Myocyte (in vitro differentiated cells): ENCODE measurements at places on chromosomes 3 and 15. TPM values are rescaled to one million over a fixed set of nuclear protein-coding genes. Genes with fewer than 3 reads are reported as not detected.

- no peak for DNase-seq
Observed at GRCh38 chr15:57758560-57758959, 52.0 kb downstream of the POLR2M start.

GRCh38 chr3:98628317-98628716 lies 34.9 kb upstream of the CPOX start:
- DNase-seq, result no peak

DNA sequence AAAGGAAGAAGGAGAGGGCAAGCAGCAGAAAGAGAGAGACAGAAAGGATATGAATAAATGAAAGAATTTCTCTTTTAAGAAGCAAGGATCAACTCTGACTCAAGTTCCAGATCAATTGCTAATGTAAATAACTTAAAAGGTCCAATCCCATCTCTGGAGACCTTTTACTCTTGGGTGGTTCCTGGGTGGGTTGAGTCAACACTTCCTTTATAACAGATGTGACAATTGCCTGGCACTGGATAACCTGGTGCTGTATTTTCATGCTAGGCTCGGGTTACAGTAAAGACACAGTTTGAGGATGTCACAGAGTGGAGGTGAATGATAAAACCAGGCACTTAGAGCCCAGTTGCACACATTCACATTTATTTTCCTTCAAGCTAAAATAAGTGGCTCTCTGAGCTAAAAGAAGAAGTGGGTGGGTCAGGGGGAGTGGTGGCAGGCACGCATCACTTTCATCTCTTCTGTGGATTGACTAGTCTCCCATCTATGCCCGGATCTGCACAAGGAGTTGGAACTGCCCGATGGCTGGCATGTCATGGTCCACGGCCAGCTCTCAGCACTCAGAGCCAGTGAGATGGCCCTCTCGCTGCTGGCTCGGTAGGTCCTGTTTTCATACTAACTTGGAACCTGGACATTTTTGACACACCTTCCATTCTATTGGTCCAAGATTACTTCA lies 465.8 kb downstream of the FOXP1 start:
- DNase-seq, result peak; percentile 26

GRCh38 chr3:14000556-14000955 lies 120.7 kb upstream of the WNT7A start:
- DNase-seq, result no peak

Gene LMOD3
- 71.3 and 168 TPM in 2 replicates for total RNA-seq

Gene LYZL4
- not detected in 2 replicates for total RNA-seq

GRCh38 chr3:189355481-189356201 lies 183.9 kb downstream of the TPRG1 start:
- peak; percentile 84 for DNase-seq

GRCh38 chr3:46065294-46065705 lies 38.0 kb upstream of the XCR1 start:
- DNase-seq, result peak; percentile 91

DNA sequence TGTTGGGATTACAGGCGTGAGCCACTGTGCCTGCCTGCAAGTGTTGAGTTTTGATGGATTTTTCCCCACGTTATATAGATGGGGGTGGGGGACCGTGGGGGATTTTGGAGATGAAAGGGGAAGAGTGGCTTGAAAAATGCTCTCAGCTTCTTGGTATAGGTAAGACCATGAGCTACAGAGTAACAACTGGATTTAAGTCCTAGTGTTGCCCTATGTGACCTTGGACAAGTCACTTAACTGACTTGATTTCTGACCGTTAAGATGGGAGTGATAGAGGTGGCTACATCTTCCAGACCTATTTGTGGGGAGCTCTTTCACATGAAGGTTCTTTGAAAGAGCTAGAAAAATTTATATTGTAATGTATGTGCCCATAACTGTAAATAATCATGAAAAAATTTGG lies 13.3 kb downstream of the TRIM71 start:
- no peak for DNase-seq

DNA sequence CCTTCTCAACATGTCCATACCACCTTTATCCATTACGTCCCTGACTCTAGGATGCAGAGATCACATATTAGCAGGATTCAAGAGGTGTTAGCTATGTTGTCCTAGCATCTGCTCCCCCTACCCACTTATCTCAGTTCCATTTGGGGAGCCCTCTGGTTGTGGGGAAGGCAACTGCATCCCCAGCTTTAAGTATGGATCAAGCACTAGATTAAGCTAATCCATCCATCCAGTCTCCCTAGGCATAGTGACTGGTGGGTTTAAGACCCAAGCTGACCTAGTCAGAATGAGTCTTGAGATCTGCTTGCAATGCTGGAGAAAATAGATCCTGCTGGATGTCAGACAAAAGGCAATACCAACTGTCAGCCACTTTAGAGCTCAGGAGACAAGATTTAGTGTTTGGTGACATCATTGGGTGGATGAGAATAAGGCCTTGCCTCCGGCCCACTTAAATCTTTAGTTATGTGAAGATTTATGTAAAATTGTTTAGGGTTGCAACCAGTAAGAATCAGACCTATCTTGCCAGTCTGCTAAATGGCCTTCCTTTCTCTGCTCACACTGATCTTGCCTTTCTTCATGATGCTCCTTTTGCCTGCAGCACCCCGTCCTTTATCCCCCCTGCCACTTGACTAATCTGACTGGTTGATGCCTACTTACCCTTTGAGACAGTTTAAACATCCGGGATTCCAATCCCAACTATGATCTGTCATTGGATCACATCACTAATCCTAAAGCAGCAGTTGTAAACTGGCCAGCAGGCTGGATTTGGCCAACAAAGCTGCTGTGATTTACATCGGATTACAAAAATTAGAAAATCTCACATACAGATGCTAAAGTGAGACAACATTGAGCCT lies 2.1 kb upstream of the ISY1 start:
- no peak for DNase-seq

Gene C3orf85
- total RNA-seq, result not detected in 2 replicates

DNA sequence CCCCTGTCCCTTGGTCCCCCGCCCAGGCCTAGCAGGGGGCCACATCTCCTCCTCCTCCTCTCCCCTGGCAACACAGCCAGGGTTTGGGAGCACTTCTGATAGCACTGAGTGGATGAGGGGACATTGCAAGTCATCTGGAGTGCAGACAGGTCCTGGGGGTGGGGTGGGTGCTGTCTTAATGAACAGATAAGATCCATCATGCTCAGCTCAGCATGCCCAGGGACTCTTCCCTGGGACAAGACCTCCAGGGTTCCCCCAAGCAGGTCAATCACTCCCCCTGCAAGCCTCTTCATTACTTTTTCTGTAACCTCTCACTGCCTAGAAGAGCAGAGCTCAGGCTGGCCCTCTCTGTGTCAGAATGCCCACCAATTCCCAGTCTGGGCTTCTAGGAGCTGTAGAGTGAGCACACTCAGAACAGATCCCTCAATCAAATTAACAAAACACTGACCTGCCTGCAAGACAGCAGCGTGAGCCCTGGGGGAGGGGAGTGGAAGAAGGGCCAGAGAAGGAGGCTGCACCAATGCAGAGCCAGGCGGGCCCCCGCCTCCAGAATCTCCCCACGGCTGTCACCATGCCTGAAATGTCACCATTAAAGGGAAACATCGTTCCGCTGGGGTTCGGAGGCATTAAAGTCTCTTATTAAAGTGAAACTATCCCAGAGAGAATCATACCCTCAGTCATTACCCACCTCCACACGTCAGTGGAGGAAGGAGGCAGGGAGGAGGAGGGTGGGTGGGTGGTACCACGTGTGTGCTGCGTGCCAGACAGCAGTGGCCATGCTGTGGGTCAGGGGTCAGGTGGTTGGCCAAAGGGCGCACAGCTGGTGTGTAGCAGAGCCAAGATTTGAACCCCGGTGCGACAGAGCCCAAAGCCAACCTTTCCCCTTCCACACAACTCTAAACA lies 114.7 kb upstream of the LINGO1 start:
- peak; percentile 1 for DNase-seq

Gene HPS3
- total RNA-seq, result 20.2 and 22.0 TPM in 2 replicates

GRCh38 chr15:98764291-98764690 lies 116.0 kb downstream of the IGF1R start:
- no peak for DNase-seq

DNA sequence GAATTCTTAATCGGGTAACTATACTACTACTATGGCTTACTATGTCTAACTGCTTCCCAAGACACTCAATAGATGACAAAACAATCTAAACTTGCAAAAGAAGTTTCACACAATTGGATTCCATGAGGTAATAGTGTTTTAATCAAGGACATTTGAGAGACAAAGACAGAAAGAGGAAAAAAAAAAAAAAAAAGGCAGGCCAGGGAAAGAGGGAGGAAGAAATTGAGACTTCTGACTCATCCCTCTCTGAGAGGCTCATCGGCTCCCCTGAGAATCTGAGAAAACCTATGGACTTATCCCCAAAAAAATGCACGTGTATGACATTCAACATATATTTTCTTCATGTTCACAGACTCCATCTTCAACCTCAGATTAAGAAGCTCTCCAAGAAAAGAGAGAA lies 61.0 kb downstream of the SCAPER start:
- DNase-seq, result peak; percentile 19

DNA sequence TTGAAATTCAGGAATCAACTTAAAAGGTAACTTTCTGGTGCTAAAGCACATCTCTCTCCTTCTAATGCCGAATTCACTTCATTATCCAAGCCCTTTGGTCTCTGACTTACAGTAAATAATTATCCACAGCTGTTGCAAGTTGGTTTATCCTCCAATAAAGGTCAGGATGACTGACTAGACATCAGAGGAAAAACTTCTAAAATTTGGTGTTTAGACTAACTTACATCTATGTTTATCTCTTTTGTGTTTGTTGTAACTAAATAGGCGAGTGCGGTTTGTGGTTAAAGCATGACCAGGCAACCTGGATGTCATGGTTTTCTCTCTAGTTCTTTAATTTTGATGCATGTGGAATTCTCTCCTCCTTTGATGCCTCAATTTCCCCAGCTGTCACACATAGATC lies 237.4 kb upstream of the LRTM1 start:
- peak; percentile 55 for DNase-seq

Gene TRIM59
- total RNA-seq, result 7.9 and 8.0 TPM in 2 replicates

DNA sequence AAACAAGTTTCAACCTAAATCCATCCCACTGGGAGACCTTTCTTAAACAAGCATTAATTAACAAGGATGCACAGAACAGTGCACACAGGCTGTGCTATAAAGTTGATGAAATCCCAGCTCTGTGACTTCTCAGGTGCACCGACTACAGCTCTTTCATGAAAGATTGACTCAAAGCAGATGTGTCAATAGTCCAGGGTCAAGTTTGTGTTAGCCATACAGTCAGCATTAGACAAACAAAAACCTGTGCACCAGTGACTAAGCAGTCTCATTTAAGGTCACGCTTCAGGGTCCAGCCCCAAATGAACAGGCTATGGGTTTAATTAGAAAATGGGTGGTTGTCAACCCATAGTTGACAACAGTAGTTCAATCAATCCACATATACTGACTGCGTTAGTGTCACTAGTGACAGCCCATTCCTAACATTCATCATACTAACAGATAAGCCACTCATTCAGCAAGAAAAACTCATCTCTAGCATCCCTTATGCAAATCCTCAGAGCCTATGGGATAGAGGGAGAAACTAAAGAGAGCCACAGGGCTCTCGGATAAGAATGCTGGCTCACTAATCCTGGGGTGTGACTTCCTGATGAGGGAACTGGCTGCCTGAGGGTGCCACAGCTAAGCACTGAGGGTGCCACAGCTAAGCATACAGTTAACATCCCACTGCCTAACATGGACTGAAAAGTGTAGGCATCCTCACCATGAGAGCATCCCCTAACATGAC lies 84.1 kb downstream of the WNT5A start:
- no peak for DNase-seq

- no peak for DNase-seq
Observed at GRCh38 chr3:194833114-194833910, 147.6 kb downstream of the FAM43A start.

Gene LRRC2
- total RNA-seq, result 7.0 and 8.2 TPM in 2 replicates

Gene TF
- total RNA-seq, result under 0.01 and 0.08 TPM in 2 replicates

GRCh38 chr3:160556141-160556540 lies 9.2 kb downstream of the KPNA4 start:
- peak; percentile 71 for DNase-seq

GRCh38 chr15:87121336-87121735 lies 1041.7 kb downstream of the AGBL1 start:
- DNase-seq, result no peak

DNA sequence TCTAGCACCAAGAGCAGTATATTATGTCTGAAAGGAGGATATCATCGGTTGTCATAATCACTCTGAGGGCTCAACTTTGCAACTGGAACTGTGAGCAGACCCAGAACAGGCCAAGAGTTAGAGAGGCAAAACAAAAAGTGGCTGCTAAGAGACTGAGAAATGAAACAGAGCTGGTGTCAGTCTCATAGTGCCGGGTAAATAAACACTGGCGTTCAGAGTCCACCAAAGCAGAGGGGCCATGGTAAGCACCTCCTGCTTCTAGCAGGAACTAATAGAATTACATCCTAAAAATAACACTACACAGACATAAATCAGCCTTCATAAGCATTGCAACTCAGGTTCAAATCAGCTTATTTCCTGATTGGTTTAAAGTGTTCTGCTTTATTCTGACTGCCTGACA lies 10.3 kb upstream of the IL12A start:
- no peak for DNase-seq

GRCh38 chr3:185605566-185605965 lies 19.5 kb downstream of the SENP2 start:
- peak; percentile 9 for DNase-seq

Gene RASL12
- total RNA-seq, result 0.94 TPM in 1 of 2 replicates, not detected in the other
